Osteocyte (in vitro differentiated cells): ENCODE measurements at places on chromosomes 12 and 14.

GRCh38 chr12:6662602-6662905 is 365 bp downstream of the ING4 start:
- DNase-seq, result no peak

DNA sequence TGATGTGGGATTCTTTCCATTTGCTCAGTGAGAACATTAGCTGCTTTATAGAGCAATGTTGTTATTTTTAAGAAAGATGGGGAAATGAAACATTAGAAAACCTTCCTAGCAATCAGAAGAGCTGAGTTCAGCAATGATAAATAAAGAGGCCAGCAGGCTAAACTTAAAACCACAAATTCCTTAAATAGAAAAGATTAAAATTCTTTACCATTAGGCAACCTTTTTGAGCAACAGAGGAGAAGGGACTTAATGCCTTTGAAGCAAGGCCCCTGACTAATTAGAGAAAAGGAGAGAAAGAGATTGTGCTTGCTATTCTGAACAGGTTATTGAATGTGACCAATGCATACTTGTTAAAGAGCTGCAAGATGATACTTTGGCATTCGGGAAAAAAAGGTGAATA is 160.8 kb upstream of the LMO3 start:
- no peak for DNase-seq

DNA sequence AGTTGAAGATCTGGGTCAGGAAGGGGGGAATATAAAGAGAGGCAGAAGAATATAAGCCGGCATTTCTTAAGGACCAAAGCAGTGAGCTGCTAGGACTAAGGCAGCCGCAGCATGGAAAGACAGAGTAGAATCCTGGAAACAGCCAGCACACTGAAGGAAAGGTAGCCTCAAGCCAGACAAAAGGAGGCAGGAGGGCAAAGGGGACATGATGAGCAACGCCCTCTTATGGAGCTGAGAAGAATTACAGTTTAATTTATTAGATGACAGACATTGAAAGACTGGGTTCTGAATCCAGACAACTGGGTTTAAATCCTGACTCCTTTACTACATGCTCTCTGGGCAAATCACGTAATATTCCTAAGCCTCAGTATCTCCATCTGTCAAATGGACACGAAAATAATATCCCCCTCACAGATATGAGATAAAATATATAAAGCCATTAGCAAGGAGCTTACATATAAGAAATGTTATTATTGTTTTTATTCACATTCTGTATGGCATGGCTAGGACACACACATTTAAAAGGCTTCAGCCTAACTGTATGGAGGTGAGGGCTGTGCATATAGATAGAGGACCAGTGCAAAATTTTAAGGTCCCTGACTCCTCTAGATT is 8.1 kb upstream of the PCED1B start:
- DNase-seq, result no peak

DNA sequence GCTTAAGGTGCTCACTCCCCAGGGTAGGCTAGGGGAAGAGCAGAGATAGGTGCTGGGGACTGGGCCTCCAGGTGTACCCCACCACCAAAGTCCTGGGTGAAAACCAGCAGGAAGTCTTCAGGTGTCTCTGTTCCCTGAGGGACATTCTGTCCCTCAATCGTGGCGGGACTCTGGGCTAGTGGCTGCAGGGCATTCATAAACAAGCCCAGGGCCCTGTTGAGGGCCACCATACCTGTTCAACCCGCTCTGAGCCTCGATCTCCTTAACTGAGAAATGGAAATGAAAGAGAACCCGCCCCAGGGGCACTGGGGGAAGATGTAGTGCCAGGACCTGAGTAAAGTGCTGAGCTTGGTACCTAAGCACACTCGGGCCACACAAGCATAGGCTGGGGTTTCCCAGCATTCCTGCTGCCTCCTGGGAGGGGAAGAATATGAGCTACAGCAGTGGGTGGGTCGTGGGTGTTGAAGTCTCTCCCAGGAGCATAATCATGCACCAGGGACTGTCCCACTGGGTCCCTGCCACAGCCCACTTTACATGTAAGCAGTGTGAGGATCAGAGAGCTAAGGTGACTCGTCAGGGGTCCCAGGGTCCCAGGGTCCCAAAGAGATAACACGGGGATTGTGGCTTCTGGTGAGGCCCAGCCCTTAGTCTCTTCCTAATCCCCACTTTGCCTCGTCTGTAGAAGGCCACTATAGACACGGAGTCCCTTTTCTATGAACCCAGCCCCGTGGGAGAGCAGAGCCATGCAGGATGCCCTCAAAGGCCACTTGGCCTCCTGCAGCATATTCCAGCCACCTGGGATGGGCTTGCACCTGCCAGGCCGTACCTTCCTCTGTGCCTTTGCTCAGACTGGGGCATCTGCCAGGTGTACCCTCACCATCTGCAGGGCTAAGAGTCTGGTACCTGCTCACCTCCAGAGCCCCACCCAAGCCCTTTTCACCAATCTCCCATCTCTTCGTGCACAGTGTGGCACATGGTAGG is 14.4 kb downstream of the FAM222A start:
- no peak for DNase-seq

DNA sequence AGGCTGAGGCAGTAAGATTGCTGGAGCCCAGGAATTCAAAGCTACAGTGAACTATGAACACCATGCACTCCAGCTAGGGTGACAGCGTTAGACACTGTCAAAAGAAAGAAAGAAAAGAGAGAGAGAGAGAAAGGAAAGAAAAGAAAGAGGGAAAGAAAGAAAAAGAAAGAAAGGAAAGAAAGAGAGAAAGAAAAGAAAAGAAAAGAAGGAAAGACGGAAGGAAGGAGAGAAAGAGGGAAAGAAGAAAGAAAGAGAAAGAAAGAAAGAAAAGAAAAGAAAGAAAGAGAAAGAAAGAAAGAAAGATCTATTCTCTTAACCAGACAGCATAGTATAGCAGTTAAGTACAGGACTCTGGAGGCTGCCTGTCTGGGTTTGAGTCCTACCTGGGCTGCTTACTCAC is 21.9 kb upstream of the DENND5B start:
- DNase-seq, result no peak
